ENCODE measurements at places on chromosomes 1 and 21.

DNA sequence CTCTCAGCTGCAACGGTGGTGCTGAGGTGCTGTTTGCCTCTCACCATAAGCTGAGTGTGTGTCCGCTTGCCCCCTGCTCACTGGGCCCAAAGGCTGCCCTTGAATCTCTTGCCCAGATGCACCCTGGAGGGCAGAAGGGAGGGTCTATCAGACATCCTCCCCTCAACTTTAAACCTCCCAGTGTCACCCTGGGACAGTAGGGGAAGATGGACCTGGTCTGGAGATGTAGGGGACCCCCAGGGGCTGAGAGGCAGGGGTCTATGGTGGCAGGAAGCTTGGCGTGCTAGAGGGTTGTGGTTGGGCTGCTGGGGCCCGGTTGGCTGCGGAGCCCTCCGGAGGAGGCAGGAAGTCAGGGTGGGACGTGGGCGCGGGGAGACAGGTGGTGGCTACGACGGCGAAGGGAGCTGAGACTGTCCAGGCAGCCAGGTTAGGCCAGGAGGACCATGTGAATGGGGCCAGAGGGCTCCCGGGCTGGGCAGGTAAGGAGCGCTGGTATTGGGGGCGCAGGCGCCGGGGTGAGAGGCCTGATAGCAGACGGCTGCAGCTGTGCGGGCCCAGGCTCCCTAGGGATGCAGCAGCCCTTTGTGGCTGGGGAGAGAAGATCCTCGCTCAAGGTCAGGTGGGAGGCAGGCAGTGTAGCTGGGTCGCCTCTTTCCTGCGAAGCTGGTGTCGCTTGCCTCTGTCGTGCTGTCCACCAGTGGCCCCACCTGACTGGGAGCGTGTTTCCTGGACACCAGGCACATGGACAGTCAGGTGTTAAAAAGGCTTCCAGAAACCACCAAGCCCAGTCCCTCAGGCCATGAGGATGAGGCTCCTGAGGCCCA lies at the start of gene LCK:
LCK (plus strand) TSS at position 373 of the 824 bp plus-strand sequence. CDS start 23,065 bp downstream, outside the sequence.
- DNase-seq, result no peak

- no peak for DNase-seq
Observed at GRCh38 chr21:37324558-37324957, 42.0 kb upstream of the DYRK1A start.

DNA sequence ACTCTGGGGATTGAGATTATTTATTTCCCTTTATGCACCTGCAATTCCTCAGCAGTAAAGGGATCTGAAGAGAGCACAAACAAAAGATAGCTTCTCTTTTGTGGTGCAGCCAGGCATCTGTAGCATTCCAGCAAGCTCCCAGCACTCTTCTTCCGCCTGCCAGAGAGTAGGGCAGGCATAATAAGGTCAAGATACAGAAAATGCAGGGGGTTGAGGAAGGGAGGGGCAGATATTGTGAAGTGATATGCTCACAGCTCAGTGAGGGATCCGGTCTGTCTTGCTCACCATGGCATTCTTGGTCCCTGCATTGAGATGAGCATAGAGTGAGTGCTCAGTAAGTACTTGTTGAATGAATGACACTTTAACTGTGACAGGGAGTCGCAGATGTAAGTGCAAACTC lies 23.9 kb downstream of the FASLG start:
- DNase-seq, result no peak

- DNase-seq, result no peak
Observed at GRCh38 chr1:209659909-209660308, 7.7 kb upstream of the LAMB3 start.

DNA sequence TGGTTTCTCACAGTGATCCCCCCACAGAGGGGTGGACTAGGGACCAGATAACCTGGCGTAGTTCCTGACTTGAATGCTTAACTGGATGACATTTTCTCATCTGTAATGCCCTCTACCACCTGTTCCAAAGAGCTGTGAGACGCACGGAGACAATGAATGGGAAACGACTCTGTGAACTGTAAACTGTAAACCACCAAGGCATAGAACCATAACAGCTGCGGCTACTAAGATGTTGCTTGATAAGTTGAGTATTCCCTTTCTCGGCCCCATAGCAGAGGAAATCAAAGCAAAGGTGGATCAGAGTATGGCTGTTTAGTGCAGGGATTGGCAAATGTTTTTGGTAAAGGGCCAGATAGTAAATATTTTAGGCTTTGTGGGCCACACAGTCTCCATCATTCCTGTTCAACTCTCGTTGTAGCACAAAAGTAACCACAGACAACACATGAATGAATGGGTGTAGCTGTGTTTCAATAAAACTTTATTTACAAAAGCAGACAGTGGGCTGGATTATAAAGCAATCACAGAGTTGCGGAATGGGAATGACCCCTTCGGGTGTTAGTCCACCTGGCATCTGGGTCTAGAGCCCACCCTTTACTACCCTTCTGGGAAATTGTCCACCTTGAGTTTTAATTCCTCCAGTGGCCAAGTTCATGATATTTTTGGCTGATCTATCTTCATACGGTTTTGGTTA lies 315.2 kb downstream of the RPS6KC1 start:
- no peak for DNase-seq

DNA sequence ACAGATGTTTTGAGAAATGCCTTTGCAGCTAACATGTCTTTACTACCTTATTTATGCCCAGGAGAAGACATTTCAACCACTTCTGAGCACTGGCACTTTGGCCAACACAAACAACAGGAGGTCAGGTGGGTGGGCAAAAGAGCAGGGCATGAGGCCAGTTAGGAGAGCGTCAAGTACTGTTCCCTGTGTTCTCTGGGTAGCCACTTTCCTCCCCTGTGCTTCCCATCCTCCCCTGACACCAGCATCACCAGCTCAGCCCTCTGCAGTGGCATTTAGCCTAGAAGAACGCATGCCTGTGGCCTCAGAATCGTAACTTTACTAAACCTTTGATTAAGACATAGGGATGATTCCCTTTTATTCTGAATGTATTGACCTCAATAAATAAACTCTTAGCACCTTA lies 18.3 kb downstream of the BTG2 start:
- DNase-seq, result no peak

DNA sequence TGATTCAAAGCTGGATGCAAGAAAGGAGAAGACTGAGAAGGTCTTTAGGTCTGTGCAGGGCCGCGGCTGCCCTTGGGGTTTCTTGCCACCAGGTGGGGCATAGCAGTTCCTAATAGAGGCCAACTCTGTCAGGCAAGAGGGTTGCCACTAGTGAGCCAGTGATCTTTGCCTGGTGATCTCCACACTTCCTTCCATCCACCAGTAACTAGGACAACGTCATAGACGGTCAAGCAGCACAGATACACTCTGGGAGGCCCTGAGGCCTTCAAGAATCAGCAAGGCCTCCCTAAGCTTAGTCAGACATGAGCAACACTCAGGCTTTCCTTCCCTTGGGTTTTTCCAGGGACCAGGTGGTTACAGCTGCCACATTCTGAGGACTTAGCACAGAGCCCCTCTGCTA lies 32.9 kb upstream of the ATP2B4 start:
- DNase-seq, result no peak

DNA sequence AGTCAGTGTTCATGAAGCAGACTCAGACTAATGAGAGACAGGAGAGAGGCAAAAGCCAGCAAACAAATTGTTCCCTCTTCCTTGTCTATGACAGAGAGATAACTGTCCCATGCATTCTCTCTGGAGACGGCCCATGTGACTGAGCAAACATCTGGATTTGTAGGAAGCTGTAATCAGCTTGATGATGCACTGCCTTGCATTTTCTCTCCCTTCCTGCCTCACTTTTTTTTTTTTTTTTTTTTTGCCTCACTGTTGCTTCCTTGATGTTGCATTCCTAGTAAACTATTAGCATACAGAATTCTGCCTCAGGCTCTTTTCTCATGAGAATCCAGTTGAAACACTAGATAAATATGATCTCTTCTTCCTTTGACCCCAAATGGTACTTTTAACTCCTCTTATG lies 134.5 kb downstream of the HHIPL2 start:
- DNase-seq, result no peak

- DNase-seq, result no peak
Observed at GRCh38 chr1:206608108-206608698, 4.1 kb downstream of the EIF2D start.

DNA sequence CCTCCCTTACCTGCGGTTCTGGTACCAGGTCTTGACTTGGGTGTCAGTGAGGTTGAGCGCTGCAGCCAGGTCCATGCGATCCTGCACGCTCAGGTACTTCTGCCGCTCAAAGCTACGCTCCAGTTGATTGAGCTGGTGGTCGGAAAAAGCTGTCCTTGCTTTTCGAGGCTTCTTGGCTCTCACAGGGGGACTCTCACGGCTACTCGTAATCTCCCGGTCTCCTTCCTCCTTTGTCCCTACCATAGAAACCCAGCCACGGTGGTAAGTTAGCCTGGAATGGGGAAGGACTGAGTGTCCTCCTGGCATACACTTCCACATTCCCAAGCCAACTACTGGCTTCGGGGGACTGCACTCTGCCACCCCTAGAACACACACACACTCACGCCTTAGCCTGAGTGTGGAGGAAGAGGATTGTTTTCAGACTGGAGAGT lies 2.6 kb downstream of the BARHL2 start:
- DNase-seq, result no peak

DNA sequence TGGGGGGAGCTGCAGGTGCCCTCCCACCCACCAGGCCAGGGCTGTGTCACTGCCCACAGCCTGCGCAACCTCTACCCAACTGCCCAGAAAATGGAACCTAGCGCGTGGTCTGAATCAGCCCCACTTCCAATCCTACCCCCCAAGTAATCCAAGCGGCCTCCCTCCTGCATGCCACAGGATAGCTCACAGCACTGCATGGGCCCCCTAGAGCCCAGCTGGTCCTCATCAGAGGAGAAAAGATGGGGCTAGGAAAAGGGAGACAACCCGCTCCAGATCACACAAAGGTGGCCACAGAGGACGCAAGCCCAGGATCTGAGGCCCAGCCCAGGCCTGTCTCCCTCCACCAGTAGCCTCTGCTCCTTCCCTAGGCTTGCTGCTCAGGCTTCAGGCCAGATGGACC lies 6.2 kb downstream of the ADGRB2 start:
- DNase-seq, result no peak

- no peak for DNase-seq
Observed at GRCh38 chr1:19313636-19313959, 1.5 kb downstream of the SLC66A1 start.

GRCh38 chr21:38807986-38808385 lies 2.3 kb downstream of the ETS2 start:
- DNase-seq, result peak; percentile 29

DNA sequence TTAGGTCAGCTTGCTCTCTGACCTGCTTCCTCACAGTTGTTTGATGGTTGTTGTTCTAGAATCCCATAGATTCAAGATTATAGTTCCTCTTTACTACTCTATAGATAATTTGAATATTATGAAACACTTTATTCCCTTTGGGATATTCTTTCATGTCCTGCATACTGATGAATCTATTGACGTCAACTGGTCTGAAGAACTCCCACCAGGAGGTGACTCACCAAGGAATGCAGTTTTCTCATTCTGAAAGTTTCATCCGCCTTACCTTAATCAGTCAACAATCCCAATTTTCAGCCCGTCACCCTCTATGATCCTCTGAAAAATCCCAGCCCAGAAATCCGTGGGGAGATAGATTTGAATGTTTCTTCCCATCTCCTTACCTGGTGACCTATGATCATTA lies 834.1 kb upstream of the PRMT6 start:
- no peak for DNase-seq

GRCh38 chr1:117671781-117672501 lies 66.1 kb downstream of the TENT5C start:
- DNase-seq, result no peak

- no peak for DNase-seq
Observed at GRCh38 chr1:81920245-81920740, 119.6 kb downstream of the ADGRL2 start.

DNA sequence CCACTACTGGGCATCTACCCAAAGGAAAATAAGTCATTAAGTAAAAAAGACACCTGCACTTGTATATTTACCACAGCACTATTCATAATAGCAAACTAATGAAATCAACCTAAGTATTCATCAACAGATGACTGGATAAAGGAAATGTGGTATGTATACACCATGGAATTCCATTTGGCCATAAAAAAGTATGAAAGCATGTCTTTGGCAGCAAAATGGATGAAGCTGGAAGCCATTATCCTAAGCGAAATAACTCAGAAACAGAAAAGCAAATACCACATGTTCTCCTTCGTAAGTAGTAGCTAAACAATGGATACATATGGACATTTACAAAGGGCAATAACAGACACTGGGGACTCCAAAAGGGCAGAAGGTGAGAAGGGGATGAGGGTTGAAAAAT lies 485.7 kb upstream of the BRINP3 start:
- DNase-seq, result no peak

- no peak for DNase-seq
Observed at GRCh38 chr1:40792036-40792435, 8.4 kb downstream of the KCNQ4 start.

- no peak for DNase-seq
Observed at GRCh38 chr1:14228677-14229076, 369.8 kb upstream of the KAZN start.

- DNase-seq, result peak; percentile 56
Observed at GRCh38 chr1:156677616-156678596, 699 bp upstream of the NES start.

GRCh38 chr21:38574895-38575575 lies 76.8 kb upstream of the ERG start:
- DNase-seq, result no peak

GRCh38 chr1:160997323-160998038 lies 23.5 kb downstream of the F11R start:
- peak; percentile 50 for DNase-seq

- DNase-seq, result no peak
Observed at GRCh38 chr1:220689666-220690065, 497 bp upstream of the C1orf115 start.

GRCh38 chr1:239999170-239999569 lies 92.5 kb upstream of the FMN2 start:
- no peak for DNase-seq

GRCh38 chr1:67484492-67484891 lies 54.3 kb upstream of the SERBP1 start:
- DNase-seq, result no peak

DNA sequence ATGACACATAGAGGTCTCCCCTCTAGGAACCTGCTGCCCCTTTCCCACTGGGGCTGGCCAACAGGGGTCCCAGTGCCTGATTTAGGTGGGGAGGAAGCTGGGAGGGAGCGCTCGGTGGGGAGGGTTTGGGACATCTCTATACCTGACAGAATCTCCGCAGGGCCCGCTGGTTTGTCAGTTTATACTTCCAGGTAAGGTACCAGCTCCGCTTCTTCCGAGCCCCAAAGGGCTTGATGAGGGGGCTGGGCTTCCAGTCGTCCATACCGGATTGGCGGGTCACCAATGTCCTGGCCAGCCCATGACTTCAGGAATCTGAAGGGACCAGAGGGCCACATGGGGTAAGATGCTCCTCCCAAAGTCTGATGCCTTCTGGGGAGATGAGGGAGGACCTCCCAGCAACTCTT lies 672 bp downstream of the POMGNT1 start:
- no peak for DNase-seq

DNA sequence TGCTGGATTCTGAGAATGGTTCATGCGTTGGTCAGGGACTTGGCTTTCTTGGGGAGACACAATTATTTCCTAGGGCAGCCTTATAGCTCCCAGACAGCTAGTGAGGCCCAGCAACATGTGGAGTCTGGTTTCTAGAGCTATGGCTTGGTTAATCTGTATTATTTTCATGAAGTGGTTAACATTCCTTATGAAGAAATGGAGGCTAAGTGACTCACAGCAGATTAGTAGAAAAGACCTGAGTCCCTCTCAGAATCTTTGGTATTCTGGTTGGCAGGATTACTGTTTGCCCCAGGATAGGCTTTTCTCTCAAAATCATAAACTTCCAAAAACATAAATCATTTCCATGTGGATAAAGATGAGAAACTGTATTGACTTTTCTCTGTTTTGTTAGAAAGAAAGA lies 42.3 kb downstream of the DUSP10 start:
- DNase-seq, result no peak

GRCh38 chr1:223729906-223730305 lies 17.6 kb downstream of the CAPN2 start:
- no peak for DNase-seq
